ENCODE measurements at places on chromosomes 6 and 20.

- no peak for DNase-seq
These were observed 41.5 kb downstream of the MYB start for GRCh38 chr6:135222623-135223022.

- peak; percentile 61 for DNase-seq
These were observed 21.3 kb upstream of the RREB1 start for GRCh38 chr6:7086488-7086887.

GRCh38 chr6:146981981-146982380 lies 222.2 kb upstream of the STXBP5 start:
- no peak for DNase-seq

DNA sequence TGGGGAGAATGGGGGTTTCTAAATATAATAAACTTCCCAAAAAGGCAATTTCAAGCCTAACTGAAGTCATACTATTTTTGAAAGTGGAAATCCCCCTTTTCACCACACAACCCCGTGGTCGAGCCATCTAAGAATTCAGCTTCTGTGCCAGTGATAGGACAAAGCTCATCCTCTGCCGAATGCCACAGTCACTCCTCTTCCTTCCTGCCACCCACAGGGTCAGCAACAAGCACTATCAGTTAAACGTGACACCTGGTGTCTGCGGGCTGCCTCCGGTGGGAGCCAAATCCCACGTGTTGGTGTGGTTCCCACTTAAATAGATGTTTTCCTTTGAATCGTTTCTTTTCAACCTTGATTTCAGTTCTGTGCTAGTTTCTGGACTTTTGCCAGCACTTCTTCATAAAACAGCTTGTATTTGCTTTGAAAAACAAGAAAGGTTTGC lies 60.7 kb downstream of the TNFAIP3 start:
- DNase-seq: no peak

DNA sequence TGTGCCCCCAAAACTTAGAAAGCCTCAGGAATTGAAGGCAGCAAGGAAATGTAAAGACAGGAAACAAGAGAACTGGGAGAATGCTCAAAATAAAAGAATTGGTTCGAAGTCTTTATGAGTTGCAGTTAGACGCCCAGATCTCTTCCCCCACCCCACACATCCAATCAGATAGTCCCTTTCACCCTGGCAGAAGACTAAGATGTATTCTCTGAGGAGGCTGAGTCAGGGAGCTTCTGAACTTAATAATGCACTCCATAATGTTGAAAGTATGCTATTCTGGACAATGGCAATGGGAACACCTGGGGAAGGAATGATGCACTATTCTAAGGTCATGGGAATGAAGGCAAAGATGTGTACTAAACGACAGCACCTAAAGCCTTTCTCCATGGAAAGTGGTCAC lies 173.6 kb downstream of the MTFR2 start:
- DNase-seq: peak; percentile 87

GRCh38 chr6:136523196-136523595 lies 27.0 kb downstream of the MAP7 start:
- no peak for DNase-seq

GRCh38 chr6:42389736-42390135 lies 62.0 kb downstream of the TRERF1 start:
- DNase-seq: no peak

- no peak for DNase-seq
These were observed 21.6 kb upstream of the TRIM27 start for GRCh38 chr6:28945349-28945748.

DNA sequence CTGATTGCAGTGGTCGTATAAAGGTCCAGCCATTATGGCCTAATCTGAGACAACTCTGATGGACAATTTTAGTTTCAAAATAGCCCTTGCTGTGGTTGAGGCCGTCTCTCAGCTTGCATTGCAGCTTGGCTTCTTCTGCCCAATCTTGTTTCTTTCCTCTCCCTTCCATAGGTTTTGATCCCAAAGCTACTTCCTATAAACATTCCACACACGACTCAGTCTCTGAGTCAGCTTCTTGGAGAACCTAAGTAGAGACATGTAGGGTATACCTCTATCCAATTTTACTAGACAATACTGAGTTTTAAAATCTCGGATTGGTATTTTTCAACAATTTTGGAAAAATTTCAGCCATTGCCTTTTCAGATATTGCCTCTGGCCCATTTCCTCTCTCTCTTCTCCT lies 13.4 kb downstream of the IYD start:
- peak; percentile 31 for DNase-seq

DNA sequence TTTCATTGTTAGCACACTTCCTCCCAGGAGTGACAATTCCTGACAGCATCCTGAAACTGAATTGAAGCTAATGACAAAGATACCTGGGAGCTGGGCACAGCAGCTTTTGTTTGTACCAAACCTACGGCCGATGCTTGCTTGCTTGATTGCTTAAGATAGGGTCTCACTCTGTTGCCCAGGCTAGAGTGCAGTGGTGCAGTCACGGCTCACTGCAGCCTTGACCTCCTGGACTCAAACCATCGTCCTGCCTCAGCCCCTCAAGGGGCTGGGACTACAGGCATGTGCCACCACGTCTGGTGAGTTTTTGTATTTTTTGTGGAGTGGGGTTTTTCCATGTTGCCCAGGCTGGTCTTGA lies 84.7 kb upstream of the SCP2D1 start:
- DNase-seq: no peak

DNA sequence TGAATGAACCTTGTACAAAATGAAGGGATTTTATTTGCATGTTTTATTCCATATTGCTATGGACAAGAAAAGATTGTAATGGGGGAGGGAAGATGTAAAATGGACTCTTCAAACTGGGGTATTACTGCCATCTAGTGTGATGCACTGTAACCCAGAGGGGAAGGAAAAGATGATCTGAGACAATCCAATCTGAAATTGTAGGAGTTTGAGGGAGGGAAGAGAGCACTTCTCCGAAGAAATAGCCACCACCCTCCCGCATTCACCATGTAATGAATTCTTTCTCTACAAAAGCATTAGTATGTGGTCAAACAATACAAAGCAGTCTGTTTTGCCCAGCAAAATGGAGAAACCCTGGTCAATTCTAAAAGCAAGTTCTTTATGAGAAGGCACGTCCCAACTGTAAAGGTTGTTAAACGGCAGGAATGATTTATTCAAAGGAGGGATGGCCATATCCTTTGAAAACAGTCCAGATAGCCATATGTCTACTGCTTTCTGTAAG lies 679.5 kb upstream of the NRSN1 start:
- peak; percentile 60 for DNase-seq
